ENCODE measurements at places on chromosomes 12 and 14.

DNA sequence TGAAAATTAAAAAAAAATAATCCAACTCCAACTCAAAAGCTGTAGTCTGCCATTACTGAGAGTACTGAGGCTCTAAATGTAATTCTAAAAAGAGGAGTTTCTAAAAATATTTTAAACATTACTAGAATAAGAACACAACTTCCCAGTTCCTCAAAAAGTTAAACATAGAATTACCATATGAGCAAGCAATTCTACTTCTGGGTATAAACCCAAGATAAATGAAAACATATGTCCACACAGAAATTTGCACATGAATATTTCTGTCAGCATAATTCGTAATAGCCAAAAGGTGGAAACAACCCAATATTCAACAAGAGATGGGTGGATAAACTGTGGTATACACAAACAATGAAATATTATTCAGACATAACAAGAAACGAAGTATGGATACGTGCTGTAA, 15.0 kb upstream of the NR2C1 start:
- no peak for DNase-seq

- DNase-seq: peak; percentile 27
Measured at GRCh38 chr12:30926243-30927221, at the start of gene TSPAN11. TSS of gene TSPAN11 (plus strand) at chr12:30926748. CDS start at chr12:30953992, 27,244 bp downstream.

GRCh38 chr14:34671716-34672115, 41.8 kb upstream of the SNX6 start:
- DNase-seq: no peak

DNA sequence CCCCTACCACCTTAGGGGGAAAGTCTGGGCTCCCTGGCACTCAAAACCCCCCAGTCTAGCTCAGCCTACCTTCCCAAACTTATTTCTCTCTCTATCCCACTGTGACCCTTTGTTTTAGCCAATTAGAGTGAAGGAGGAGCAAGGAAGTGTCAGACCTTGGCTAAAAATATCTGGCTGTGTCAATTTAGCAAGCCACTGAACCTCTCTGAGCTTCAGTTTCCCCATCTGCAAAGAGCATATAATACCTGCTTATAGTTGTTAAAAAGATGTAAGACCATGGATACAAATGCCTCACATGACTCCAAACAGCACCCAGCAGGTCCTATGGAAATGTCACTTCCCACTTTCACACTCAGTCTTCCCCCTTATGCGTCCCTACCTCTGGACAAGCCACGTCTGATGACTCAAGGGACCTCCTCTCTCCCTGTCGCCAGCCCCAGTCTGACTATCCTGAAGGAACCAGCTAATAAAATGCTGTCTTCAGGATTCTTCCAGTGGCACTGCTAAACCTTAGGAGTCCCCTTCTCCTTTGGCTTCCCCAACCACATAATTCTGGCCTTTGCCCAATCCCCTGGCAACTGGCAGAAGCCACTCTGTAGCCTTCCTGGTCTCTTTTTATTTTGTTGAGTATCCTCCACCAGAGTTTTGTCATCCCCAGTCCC, 19.3 kb downstream of the FOXN3 start:
- DNase-seq: no peak

- DNase-seq: no peak
Measured at GRCh38 chr12:114740448-114740847, 56.5 kb upstream of the TBX3 start.

GRCh38 chr14:92998946-92999345, 76.0 kb downstream of the CHGA start:
- DNase-seq: no peak

DNA sequence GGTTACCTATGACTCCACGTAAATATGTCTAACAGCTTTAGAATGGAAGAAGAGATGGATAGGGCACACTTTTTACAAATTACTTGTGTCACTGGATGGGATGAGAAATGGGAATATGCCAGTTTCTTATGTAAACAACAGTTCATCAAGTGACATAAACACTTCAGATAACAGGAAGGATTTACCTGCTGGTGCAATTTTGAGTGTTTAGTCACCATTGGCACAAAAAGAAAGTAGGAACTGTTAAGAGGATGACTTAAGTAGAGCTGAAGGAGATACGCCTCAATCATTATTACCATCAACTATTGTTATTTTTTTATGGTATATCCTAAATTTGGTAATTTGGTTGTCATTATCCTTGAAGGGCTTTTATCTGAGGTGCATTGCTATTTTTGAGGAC, 83.2 kb downstream of the RMST start:
- no peak for DNase-seq

GRCh38 chr12:16562921-16563320, 43.0 kb downstream of the LMO3 start:
- DNase-seq: no peak

DNA sequence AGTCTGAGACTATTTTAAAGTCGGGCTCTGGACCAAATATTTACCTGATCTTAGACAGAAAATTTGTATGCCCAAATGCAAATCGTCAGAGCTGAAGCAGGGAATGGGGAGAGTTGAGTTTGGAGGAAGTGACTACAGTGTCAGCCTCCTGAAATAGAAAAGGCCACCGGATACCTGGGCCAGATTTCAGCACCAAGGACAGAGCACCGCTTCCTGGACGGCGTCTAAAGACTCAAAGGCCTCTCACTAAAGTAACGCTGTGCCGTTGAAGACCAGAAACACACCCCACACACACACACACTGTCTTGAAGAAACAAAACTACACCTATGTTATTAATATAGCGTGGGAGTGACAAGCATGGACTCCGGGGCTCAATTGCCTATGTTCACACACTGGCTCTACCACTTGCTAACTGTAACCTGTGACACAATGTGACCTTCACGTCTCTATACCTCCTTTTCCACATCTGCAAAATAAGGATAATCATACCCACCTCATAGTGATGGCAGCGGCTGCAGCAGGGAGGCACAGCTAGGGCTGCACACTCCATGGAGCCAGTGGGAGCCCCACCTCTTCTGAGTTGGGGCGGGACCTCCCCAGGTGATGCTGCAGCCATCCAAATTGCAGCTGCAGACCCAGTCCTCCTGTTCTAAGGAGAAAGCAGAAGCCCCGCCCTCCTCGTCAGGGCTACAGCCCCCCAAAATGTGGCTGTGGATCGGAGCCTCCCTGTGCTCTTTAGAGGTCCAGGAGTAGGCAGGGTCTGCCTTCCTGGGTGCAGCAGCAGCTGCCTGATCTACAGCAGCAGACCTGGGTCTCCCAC, 35.6 kb downstream of the KRT76 start:
- no peak for DNase-seq

GRCh38 chr12:15701206-15701605, 88.0 kb downstream of the EPS8 start:
- DNase-seq: peak; percentile 33

GRCh38 chr14:39050389-39050788, 52.6 kb downstream of the SEC23A start:
- DNase-seq: no peak

DNA sequence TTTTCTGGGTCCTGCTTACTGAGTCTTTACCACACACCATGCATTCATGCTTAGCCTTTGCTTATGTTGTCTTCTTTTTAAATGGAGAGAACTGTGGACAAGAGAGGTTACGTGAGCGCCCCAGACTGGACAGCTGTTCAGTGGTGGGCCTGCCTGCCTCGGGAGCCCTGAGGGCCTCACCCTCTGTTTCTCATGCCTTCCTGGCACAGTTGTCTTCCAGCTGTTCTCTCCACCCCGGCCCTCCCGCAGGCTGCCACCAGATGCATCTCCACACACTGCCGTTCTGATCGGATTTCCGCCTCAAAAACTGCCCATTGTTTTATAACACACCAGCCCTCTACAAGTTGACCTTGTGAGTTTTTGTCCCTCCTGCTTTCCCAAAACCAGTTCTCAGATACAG, 100.8 kb downstream of the SAMD4A start:
- DNase-seq: no peak
